Islet precursor cell (in vitro differentiated cells): ENCODE measurements at places on chromosomes 7 and 10.

- DNase-seq = no peak
Measured at GRCh38 chr10:58070956-58071355, 196.7 kb downstream of the IPMK start.

- DNase-seq = no peak
Measured at GRCh38 chr7:51349820-51350545, 33.4 kb upstream of the COBL start.

DNA sequence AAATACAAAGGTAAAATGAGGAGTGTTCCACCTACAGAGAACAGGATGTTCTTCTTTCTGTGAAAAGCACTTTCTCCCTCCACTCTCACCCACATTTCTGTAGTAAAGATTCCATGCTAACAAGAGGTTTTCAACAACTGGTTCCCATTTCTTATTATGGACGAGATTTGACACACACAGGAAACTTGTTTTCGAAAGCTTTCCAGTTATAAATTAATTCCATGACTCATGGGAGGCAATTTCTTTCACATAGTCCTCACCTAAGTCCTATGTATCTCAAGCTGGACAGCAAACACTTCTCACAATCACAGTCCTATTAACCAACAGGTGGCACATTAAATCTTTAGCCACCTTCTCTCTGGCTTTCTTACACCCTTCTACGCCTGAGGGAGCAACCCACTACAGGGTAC lies 24.5 kb downstream of the RAPGEF5 start:
- DNase-seq = no peak

DNA sequence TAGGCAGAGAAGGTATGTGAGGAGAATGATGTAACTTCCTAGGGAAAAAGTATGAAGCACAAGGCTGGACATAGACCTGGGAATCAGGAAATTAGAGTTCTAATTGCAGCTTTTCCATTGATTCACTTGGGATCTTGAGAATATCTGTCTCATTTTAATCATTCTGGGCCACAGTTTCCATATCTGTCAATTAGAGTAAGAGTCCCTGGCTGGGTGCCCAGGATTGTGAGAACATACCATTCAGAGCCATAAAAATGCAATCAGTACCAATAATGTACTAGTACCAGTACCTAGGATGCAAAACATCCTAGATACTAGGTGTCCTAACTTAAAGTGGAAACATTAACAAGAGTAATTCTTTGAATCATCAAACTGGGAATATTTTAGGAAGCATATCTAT lies 29.6 kb downstream of the CAV1 start:
- no peak for DNase-seq
